ENCODE measurements at places on chromosomes 3 and 15.

DNA sequence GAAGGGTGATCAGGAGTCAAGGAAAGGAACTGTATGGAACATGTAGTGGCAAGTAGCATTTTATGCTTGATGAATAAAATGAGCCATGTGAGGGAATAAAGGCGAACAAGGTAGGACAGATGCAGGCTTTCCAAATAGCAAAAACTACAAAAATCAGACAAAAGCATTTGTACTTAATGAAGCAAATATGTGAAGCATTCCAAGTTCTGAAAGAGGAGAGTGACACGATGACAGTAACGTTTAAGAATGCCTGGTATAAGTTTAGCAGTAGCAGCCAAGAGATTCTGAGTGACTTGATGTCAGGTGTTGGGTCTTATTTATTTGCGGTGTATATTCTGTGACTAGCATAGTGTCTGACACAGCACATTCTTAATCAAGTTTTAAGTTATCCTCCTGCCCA, 408.2 kb upstream of the RASGRP1 start:
- no peak for DNase-seq

GRCh38 chr15:41259546-41260189, 28.6 kb downstream of the CHP1 start:
- no peak for DNase-seq

DNA sequence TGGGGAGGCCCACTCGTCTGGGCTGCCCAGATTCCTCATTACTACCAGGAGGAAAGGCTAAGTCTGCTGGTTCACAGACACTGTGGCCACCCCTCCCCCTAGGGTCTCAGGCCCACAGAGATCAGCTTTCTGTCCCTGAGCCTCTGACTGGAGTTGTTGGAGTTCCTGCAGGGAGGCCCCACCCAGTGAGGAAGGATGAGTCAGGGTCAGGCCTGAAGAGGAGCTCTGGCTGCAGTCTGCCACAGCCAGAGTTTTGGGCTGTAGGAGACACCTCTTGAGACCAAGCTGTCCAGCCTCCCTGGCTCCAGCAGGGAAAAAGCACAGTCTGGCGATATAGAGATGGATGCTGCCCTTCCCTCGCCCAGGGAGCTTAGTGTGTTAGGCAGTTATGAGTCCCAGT, 720.9 kb upstream of the SEMA6D start:
- DNase-seq, result no peak

DNA sequence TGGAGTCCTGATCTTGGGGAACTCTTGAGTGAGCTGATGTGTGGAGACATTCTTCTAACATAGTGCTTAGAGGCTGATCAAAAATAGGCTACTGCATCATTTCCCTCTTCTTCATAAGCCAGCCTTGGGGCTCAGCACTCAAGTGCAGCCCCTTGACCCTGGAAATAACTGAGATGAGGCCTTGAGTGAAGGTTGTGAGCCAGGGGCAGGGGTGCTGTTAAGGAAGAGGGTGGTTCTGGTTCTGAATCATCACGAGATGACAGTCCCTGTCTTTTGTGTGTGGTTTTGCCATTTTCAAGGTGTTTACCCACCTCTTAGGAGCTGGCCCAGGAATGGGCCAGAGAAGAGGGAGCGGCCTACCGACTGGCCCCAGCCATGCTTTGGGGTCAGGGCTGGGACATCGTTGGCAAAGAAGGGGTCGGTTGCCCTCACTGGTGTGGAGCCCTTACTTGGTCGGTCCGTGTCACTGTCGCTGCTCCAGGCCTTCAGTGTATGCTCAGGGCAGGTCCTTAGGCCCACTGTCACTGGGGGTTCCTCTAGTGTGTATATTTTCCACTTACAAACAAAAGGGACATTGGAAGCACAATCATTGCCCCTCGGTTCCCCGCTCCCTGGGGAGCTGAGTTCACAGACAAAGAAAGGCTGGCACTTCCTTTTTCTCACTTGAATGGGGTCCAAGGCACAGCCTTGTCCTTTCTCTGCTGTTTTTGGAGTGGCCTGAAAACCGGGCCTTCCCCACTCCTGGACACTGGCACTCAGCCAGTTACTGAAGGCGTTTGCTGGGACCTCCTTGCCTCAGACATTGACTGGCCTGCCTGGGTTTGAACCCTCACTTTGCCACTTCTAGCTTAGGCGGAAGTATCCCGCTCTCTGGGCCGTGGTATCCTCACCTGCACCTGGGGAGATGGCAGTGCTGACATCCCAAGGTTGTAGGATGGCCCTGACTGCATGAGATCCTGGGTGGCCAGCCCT, 46.6 kb downstream of the SLC6A6 start:
- no peak for DNase-seq

DNA sequence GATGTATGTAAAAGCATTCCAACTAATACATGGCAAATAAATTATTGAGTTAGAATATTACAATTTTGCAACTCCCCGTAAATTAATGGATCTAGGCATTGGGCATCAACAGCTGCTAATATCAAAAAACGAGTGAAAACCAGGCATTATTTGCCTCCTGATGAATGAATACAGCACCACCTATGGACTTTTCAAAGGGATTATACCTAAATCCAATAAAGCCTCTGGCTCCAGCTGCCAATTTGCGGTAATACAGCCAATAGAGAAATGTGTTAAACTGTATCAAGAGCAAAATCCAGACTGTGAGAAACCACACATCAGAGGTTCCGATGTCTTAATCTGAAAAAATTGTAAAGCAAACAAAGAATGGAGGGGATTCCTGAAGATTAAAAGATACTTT, 16.3 kb upstream of the A4GNT start:
- no peak for DNase-seq

GRCh38 chr3:37097776-37098175, 76.6 kb downstream of the LRRFIP2 start:
- DNase-seq, result no peak

DNA sequence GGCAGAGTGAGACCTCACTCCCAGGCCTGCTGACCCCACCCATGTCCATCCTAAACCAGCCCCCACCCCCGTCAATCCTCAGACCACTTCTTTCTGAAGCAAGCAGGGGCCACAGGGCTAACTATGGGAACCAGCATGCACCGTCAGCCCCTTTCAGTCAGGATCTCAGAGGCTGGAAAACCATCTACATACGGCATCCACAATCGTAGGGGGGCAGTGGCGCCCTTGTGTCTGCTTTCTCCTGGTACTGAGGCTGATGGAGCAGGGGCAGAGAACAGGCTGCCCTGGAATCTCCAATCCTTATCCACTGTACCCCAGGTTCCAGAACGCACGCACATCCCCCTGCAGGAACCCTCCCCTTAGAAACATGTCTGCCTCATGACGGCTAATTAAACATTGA, 56.6 kb downstream of the XXYLT1 start:
- no peak for DNase-seq

DNA sequence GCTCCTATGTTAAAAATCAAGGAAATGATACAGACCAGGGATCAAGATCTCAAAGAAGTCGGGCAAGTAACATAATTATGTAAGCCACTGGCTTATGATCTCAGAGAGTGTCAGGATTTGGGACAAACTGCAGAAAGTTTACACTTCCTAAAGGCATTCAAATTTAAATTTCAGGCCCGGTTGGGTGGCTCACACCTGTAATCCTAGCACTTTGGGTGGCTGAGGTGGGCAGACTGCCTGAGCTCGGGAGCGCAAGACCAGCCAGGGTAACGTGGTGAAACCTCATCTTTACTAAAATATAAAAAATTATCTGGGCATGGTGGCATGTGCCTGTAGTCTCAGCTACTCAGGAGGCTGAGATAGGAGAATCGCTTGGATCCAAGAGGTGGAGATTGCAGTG, 124.4 kb upstream of the UBE2E2 start:
- no peak for DNase-seq

DNA sequence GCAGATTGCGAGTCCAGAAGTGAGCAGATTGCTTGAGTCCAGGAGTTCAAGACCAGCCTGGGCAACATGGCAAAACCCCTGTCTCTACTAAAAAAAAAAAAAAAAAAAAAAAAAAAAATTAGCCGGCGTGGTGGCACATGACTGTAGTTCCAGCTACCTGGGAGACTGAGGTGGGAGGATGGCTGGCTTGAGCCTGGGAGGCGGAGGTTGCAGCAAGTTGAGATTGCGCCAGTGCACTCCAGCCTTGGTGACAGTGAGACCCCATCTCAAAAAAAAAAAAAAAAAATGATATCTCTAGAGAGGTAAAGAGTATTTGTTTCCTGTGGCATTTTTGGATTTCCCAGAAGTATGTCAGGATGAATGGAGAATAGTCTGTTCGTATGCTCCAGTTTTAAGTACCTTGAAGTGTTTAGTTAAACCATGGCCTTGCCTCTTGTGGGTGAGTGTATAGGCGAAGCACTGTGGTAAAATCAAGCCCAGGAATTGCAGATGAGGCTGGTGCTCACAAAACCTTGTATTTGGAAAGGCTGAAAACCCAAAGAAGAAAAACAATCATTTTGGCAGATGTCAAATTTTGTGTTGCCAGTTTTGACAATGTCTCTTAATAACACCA, 5.9 kb downstream of the CACNA1D start:
- no peak for DNase-seq

DNA sequence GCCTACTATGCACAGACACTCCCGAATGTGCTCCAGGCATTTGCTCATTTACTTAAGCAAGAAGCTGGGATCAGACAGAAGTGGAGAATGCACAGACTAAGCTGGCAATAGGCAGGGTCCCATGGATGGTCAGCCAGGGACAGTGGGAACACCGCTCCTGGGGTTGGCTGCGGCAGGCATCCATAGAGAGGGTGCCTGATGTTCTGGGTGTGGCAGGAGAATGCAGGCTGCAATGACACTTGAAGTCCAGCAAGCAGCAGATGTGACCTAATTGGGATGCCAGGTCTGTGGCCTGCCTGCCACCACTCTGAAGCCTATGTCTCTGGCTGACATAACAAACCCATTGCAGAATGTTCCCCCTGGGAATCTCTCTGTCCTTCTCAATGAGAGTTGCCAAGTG, 40.2 kb upstream of the SLC6A11 start:
- DNase-seq, result no peak

GRCh38 chr15:49494842-49495241, 71.8 kb downstream of the FGF7 start:
- DNase-seq, result no peak

GRCh38 chr3:159922193-159922840, 66.3 kb upstream of the IL12A start:
- DNase-seq, result no peak

DNA sequence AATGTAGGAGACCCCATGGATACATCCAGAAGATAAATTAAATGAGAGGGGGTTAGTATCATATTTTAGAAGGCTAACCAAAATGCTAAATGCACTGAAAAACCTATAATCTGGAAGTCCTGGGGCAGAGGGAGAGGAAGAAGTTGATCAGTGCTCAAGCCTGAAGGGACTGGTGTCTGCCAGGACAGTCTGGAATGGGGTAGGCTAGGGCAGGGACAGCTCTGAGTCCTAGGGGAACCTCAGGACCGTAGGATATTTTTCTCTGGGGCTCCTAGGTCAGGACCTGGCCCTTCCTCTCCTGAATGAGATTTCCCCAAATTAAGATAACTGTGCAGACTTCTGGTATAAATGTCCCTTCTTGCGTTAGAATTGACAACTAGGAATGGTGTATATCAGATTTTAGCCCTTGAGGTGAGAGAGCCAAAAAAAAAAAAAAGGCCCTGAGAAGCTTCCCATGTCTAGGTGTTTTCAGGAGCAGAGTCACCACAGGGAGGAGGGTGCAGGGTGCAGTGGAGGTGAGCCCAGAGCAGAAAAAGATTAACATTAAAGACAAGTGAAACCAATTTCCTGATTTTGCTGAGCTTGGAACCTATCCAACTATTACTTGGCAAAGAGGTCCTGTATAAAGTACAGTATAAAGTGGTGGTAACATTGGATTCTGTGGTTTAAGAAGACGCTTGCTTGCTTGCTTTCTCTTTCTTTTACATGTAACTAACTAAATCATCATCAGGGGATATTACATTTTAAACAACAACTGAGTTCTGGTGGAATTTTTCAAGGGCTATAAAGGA, 63.5 kb downstream of the HACD2 start:
- DNase-seq, result no peak

- no peak for DNase-seq
These were observed 7.8 kb downstream of the UROC1 start for GRCh38 chr3:126509597-126510307.

GRCh38 chr15:59360896-59361295, 11.8 kb downstream of the MYO1E start:
- no peak for DNase-seq

Measured in NCI-H1417 (cell line).